Sciatic nerve (tissue), 2 donors: ENCODE measurements at places on chromosomes 12 and 14.

DNA sequence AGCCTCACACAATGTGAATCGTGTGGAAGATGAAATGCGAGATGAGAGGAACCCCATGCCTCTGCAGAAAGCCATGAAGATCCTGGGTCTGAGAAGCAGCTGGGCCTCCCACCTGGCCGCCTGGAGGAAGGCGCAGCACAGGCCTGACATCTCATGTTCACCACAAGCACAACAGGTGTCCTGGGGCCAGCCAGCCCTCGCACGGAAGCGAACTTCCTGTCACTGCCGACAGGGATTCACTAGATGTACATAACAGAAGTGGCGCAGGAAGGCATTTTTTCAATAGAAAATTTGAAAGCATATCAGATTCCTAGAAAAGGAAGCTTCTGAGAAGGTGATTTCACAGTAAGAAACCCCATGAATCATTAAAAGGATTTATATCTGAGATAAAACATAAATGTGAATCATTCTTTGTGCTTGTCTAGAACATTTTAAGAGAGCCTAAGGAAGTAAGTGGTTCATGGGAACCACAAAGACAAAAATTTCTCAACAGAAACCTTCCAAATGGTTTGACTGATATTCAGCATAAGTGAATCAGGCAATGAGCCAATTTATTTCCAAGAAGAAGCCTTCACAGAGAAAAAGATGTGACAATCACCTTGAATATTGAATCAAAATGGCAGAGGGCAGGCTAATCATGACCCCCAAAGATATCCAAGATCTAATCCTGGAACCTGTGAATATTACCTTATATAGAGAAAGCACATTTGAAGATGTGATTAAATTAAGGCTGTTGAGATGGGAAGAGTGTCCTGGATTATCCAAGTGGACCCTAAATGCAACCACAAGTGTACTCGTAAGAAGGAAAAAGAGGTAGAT is 311.9 kb downstream of the DUSP6 start:
- no peak for DNase-seq

GRCh38 chr12:52121824-52122539 is 42.5 kb downstream of the SMIM41 start:
- DNase-seq, result peak; percentile 83

GRCh38 chr14:104976198-104977007 is 1.8 kb downstream of the AHNAK2 start:
- DNase-seq, result peak; percentile 88

DNA sequence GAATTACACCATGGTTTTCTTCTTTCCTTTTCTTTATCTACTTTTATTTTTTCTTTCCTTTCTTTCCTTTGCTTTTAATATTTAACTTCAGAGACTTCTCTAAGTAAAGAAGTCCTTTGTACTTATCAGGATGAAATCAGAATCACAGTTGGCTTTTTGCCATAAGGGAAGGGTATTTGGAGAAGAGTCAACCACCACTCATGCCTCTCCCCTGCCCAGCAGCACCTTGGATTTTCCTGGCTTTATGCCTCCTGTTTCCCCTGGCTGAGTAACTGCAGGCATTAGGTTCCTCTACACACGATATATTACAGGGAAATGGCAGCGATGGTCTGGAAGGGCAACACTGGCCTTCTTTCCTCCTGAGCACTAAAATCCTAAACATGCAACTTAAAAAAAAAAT is 266.4 kb upstream of the CAND1 start:
- DNase-seq, result no peak

DNA sequence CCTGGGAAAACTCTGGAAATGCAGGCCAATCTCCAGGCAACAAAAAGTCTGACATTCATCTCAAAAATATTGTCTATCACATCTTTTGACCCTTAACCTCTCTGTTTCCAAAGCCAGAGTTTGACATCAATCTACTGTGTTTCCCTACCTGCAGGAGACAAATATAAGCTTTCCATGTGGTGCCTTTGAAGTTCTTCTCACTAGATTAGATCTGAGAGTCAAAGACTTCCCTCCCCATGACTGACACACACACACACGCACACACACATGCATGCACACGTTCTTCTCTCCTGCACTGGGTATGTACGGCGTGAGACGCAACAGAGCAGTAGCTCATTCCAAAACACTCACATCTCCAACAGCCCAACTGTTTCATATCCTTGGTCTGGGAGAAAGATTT is 8.1 kb upstream of the ITPR2 start:
- no peak for DNase-seq

- DNase-seq, result no peak
Measured at GRCh38 chr14:55438066-55438683, 2.2 kb downstream of the TBPL2 start.

GRCh38 chr14:84929086-84929485 is 600.9 kb upstream of the FLRT2 start:
- no peak for DNase-seq

DNA sequence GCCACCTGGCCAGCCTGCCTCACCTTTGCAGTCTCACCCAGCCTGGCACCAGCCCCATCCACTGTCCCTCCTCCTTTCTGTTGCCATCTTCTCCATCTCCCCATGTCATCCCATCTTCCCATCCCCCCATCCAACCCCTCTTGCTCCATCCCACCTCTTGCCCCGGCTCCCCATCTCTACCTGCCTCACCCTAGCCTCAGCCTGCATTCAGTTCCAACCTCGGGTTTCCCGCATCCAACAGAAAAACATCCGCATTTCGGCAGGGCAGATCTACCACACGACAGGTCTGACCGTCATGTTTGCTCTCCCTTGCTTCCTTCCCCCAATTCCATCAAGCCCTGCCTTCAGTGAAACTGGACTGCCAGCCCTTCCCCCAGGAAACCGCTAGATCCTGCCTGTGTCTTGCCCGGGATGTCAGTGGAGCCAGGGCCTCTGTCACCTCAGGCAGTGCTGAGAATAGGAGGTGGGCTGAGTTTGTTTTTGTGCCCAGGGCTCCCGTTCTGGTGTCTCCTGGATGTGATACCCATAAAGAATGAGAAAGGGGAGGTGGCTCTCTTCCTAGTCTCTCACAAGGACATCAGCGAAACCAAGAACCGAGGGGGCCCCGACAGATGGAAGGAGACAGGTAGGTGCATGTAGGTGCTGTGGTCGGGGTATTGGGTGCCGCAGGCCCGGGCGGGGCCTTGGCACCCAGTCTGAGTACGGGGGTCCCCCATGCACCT is 2.5 kb downstream of the KCNH3 start:
- peak; percentile 44 for DNase-seq

GRCh38 chr12:85350356-85350755 is 70.3 kb downstream of the ALX1 start:
- DNase-seq, result no peak
